ENCODE measurements at places on chromosomes 3 and 15.

- DNase-seq = peak; percentile 38
Observed at GRCh38 chr3:153291059-153291685, 129.1 kb downstream of the RAP2B start.

- no peak for DNase-seq
Observed at GRCh38 chr3:122406198-122406597, 9.7 kb downstream of the WDR5B start.

- DNase-seq = peak; percentile 42
Observed at GRCh38 chr3:186002884-186003472, 65.2 kb upstream of the TRA2B start.

DNA sequence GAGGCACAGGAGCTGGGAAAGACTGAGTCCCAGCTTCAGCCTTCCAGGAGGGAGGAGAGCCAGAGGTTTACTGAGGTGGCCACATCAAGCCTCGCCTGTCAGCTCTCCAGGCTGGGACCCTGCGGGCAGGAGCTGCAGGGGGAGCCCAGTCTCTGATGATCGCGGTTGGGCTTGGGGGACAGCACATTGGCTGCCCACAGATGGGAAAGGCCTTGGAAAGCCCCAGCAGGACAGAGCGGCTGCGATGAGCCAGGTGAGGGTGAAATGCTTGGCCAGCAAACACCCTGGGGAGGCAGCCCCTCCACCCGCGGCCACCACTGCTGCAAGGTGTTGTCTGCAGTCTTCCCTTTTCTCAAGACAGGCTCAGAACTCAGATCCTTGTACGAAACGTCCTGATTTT lies 31.2 kb downstream of the SEC61A1 start:
- no peak for DNase-seq

GRCh38 chr3:23682646-23683045 lies 123.1 kb upstream of the UBE2E1 start:
- no peak for DNase-seq

DNA sequence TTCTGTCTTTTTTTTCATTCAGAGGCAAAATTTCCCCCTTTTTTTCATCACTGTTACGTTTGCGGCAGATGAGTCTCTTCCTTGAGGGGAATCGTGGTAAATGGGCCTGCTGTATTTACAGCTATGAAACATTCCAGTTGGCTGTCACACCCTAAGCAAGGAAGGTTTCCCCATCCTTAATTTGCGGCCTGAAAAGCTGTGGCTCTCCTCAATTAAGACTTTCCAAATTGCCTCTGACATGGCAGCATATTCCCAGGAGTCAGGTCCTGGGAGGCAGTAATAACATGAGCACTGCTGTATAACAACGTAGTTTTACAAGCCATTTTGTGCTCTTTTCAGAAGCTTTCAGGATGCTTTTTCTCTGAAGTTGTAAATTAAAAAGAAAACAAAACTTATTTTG lies 420.9 kb downstream of the LPP start:
- no peak for DNase-seq

- DNase-seq = no peak
Observed at GRCh38 chr3:124172816-124173215, 180.9 kb upstream of the ROPN1 start.

GRCh38 chr15:63473007-63473748 lies 31.2 kb upstream of the USP3 start:
- DNase-seq = no peak

- DNase-seq = no peak
Observed at GRCh38 chr3:128550471-128551126, 57.6 kb upstream of the GATA2 start.

GRCh38 chr3:60990442-60990730 lies 260.9 kb downstream of the FHIT start:
- no peak for DNase-seq

DNA sequence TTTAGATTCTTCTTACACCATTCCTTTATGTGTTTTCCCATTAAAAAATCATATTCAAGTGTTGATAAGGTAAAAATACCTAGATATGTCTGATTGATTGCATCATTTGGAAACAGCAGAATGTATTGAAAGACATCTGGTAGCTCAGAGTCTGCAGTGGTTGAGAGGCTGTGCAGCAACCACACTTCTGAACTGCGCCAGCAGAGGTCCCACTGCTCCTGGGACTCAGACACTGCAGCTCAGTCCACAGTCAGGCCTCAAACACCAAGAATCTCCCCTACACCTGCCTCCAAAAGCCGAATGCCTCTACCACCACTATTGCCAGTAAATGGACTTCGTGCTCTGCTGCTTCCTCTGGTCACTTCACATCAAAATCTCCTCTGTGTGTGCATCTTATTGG lies 176.9 kb upstream of the LMCD1 start:
- DNase-seq = peak; percentile 40

GRCh38 chr3:56467108-56467507 lies 1.2 kb downstream of the ERC2 start:
- peak; percentile 63 for DNase-seq

DNA sequence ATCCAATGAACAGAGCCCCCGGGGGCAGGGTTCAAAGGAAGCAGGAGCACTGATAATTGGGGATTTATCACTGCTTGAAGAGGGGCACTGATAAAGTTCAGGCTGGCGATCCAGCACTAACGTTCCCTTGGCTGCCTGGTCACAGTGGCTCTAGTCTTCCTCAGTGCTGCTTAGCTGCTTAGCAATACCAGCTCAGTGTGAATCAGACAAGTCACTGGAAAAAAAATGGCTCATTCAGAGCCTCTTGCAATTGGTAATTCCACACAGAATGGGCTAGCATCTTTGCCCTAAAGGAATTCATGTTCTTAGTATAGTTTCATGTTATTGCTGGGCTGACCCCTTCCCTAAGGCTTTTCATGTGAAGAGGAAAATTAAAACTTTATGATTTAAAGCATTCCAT lies 95.7 kb upstream of the SLC2A2 start:
- DNase-seq = no peak

GRCh38 chr15:69562564-69562963 lies 109.9 kb downstream of the RPLP1 start:
- no peak for DNase-seq

- no peak for DNase-seq
Observed at GRCh38 chr3:32500231-32500630, 2.4 kb downstream of the CMTM6 start.

DNA sequence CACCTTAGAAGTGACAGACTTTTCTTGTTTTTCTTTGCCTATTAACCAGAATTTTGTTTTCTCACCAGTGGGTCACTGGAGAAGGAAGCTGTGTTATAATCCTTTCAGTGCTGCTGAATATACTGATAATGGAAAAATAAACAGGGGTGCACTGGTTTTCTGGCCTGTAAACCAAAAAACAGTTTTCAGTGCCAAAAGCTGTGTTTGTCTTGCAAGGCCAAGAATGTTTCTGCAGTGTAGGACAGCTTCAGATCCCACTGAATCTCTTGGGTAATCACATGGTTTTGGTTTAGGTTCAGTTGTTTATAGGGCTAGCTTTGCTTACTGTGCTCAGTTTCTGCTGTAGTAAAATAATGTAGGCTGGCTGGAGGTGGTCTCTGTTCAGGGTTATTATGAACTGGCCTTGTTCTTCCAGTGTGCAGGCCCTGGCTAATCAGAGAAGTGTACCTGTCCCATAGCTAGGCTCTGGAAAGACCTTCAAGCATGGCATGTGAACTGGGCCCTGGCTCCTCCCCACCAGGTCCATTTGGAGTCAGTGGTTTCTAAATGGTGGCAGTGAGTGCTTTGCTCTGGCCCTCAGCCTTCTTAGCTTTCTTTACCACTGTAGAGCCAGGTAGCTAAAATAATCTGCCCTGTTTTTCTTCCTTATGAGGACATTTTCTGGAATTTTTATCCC lies 18.7 kb downstream of the PDE8A start:
- DNase-seq = peak; percentile 73

DNA sequence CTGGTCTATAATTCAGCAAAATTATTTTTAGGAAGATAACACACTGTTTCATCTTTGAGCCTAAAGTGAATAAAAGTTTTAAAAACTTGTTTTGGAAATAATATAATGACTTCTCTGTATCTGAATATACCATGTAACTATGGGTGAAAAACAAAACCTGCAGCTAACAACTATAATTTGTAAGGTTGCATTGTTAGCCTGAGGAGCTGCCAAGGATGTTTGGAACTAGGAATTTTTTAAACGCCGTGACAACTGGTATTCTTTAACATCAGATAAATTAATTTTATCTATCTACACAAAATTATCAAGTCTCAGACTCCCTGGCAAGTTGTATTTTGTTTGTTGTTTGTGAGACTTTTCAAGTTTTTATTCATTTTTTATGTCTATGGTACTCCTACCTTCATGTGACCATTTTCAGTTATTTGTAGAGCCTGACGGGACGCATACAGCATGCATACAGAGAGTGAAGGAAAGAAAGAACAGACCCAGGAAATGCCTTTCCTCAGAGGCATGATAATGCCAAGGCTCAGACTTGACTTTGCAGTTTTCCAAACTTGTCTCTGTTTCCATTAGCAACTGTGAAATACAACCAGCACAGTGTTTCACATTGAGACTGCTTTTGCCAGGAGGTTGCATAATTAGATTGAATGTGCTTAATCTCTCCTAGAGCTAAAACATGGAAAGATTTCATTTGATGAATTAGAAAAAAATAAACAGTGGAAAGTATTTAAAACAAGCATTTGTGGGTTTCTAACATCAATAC lies 60.8 kb upstream of the ARHGEF26 start:
- peak; percentile 82 for DNase-seq

DNA sequence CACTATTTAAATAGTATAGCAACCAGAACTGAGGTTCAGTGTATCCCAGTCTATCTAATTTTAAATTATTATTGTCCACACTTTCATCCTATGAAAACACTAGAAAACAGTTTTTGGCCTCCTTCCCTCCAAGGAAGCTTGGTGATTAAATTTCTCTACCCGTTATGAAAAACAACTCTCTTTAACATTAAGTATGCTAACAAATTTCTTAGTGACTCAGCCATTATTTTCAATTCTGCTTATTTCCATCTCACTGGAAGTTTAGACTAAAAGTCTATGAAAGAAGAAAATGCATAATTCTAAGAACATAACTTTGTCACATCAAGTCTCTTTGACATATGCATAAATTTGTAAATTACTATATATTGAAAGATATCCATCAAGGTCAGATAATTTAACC lies 185.2 kb downstream of the NSUN3 start:
- no peak for DNase-seq

DNA sequence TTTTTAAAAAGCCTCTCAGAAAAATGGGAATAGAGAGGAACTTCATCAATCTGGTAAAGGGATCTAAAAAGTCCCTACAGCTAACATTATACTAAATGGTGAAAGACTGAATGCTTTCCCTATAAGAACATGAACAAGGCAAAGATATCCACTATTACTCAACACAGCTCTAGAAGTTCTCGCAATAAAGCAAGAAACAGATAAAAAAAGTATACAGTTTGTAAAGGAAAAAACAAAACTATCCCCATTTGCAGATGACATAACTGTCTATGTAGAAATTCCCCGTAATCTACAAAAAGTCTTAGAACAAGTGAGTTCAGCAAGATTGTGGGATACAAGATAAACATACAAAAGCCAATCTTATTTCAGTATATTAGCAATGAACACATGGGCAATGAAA lies 15.4 kb downstream of the EDC3 start:
- no peak for DNase-seq

DNA sequence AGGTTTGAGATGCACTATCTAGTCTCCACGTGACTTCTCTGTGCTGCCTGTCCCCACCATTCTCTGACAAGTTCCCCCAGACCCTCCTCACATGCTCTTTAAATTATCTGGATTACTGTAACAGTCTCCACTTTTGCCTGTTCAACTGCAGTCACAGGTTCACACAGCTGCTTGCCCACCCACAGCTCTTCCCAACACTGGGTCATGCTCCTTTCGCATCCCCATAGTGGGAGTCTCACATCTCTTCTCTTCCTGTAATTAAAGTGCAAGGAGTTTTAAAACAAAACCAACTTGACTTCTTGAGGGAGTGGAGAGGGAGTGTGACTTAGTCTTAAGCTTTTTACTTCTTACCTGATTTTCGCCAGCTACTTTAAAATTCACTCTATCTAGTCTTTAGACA lies 178.8 kb downstream of the PLCL2 start:
- DNase-seq = no peak

DNA sequence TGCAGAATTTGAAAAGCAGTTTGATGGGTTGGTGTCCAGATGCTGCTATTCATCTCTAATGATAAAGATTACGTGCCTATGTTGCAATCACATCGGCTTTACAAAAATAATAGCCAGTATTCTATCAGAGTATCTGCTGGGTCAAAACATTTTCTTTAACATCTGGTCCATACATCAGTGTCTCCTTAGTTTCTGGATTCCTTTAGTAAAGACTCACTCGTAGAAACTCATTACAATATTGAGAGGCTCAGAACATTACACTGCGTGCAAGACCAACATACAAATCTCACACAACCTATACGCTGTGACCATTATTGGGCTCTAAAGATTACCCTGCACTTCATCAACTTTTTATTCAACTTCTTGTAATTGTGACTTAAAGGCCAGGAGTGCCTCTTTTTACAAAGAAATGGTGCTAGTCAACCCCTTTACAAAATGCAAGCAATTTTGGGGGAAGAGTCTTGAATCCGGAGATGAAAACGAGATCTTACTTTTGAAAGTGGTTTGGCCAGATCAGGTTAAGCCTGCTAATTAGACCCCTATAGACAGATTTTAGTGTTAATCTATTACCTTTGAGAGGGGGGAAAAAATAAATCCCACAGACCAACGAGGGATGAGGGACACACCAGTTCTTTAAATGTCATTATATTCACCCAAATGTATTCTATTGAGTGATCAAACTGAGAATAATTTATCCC lies 2.9 kb downstream of the TRA2B start:
- DNase-seq = peak; percentile 48

- DNase-seq = no peak
Observed at GRCh38 chr3:14761121-14761672, 57.6 kb upstream of the FGD5 start.

GRCh38 chr3:63642488-63642887 lies 10.0 kb upstream of the SNTN start:
- no peak for DNase-seq

- DNase-seq = peak; percentile 10
Observed at GRCh38 chr3:63386568-63386967, 108.5 kb downstream of the SYNPR start.

- DNase-seq = peak; percentile 1
Observed at GRCh38 chr3:2354702-2355101, 256.0 kb downstream of the CNTN4 start.

- no peak for DNase-seq
Observed at GRCh38 chr3:128782282-128783146, 56.5 kb downstream of the RAB7A start.

DNA sequence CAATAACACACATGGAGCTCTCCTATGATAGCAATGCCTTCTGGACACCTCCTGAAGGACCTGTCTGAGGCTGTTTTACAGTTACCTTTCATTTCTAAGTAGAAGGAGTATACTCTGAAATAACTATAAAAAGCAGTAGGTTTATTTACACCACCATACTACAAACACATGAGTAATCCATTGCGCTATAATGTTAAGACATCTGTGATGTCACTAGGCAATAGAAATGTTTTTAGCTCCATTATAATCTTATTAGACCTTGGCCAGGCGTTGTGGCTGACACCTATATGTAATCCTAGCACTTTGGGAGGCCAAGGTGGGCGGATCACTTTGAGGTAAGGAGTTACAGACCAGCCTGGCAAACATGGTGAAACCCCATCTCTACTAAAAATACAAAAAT lies 24.7 kb downstream of the PXK start:
- no peak for DNase-seq

- DNase-seq = no peak
Observed at GRCh38 chr3:170889132-170889531, 19.1 kb upstream of the RPL22L1 start.
